Breast epithelium (tissue), 4 donors: ENCODE measurements at places on chromosomes 3 and 15. TPM values are rescaled to one million over a fixed set of nuclear protein-coding genes. Genes with fewer than 3 reads are reported as not detected.

Gene CD200
- total RNA-seq: 17.0 TPM

GRCh38 chr3:171704814-171705213, 105.5 kb downstream of the PLD1 start:
- H3K4me1 ChIP-seq: no peaks in the 10 kb centered on the region
- no peak overlapping the region for H3K4me3 ChIP-seq
- H3K27me3 ChIP-seq: no peaks in the 10 kb centered on the region
- no peaks in the 10 kb centered on the region for H3K36me3 ChIP-seq
- no peak overlapping the region for H3K27ac ChIP-seq

Gene UCN2
- not detected for total RNA-seq

Gene SCN5A
- under 0.01 TPM for total RNA-seq

- H3K4me1 ChIP-seq: no peaks in the 10 kb centered on the region
- H3K36me3 ChIP-seq: no peaks in the 10 kb centered on the region
- no peak for DNase-seq
- no peaks in the 10 kb centered on the region for H3K27me3 ChIP-seq
These were observed 42.3 kb upstream of the FXR1 start for GRCh38 chr3:180870008-180870699.

DNA sequence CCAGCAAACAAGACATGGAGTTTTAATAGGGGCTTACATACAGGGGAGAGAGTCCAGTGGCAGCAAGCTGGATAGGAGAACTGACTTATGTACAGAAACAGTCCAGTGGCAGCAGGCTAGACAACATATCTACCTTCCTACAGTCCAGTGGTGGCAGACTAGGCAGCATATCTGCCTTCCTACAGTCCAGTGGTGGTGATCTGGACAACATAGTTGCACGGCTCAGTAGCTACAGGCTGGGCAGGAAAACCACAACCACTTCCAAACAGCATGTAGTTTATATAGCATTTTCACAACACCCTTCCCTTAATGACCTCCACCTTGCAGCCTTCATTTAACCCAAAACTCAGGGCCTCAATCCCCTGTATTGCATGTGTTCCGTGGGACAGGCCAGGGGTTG, 181.3 kb upstream of the EIF1B start:
- no peaks in the 10 kb centered on the region for H3K36me3 ChIP-seq
- no peaks in the 10 kb centered on the region for H3K27me3 ChIP-seq
- H3K4me3 ChIP-seq: no peak overlapping the region
- no peak for DNase-seq

Gene TMEM108
- total RNA-seq: 0.48 TPM

DNA sequence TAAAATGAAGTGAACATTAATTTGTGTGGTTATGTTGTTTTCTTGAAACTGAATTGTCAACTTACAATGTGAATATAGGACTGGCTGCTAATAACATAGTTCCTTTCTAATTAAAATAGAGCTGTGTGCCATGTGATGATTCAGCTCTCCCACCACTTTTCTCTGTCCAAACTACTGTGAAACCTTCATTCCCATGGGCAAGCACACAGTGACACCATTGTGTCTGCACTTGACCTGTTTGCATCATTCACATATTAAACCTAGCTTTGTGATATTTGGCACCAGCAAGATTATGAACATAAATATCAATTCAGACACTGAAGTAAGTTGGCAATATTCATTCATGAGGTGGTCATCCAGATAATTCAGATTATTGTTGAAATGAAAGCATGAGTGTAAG, 78.8 kb upstream of the TCF12 start:
- H3K36me3 ChIP-seq: no peaks in the 10 kb centered on the region
- H3K27me3 ChIP-seq: no peaks in the 10 kb centered on the region
- DNase-seq: no peak
- no peaks in the 10 kb centered on the region for H3K4me1 ChIP-seq

DNA sequence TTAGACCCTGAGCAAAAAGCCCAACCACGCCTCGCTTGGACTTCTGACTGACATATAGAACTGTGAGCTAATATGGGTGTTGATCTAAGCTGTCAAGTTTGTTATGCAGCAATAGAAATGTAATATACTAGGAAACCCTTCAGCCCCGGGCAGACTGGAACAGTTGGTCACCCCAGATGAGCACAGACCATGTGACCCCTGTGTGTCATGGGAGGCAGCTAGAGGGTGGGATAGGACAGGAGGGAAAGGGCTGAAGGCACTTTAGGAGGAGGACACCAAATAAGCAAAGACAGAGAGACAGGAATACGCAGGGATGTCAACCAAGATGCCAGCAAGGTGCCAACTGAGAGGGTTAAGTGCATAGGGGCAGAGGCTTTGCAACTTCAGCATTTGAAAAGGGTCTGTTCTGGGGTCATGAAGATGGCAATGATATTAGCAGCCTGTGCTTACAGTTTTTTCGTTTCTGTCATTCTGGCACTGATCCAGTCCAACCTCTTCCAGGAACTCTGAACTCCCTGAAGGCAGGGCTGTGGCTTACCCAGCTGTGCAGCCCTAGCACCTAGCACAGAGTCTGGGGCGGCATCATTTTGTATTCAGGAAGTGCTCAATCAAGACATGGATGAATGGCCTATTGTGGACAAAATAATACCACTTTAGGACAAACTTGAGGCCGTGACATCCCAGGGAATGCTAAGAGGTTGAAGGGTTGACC, 51.4 kb downstream of the HES1 start:
- H3K4me3 ChIP-seq: no peak overlapping the region

Gene GASK1A
- 20.5 TPM for total RNA-seq

Gene PTH1R
- total RNA-seq: 13.4 TPM

Gene ITPKA
- total RNA-seq: not detected

DNA sequence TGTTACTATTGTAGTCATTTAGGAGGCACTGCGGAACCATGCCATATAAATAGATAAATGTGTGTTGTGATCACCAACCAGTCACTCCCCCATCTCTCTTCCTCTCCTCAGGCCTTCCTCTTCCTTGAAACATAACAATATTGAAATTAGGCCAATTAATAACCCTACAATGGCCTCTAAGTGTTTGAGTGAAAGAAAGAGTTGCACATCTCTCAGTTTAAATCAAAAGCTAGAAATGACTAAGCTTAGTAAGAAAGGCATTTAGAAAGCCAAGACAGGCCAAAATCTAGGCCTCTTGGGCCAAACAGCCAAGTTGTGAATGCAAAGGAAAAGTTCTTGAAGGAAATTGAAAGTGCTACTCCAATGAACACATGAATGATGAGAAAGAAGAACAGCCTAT, 8.1 kb upstream of the DNASE1L3 start:
- H3K27ac ChIP-seq: no peak overlapping the region
- DNase-seq: no peak
- H3K4me1 ChIP-seq: no peaks in the 10 kb centered on the region
- H3K4me3 ChIP-seq: no peak overlapping the region
- H3K27me3 ChIP-seq: no peaks in the 10 kb centered on the region
- no peaks in the 10 kb centered on the region for H3K36me3 ChIP-seq

Gene NR2E3
- total RNA-seq: 2.9 TPM

- H3K27me3 ChIP-seq: no peaks in the 10 kb centered on the region
- no peaks in the 10 kb centered on the region for H3K4me1 ChIP-seq
- no peak for DNase-seq
- no peak overlapping the region for H3K27ac ChIP-seq
- no peaks in the 10 kb centered on the region for H3K36me3 ChIP-seq
These were observed 140.2 kb downstream of the GBE1 start for GRCh38 chr3:81621277-81621676.

Gene XIRP1
- not detected for total RNA-seq

GRCh38 chr3:71346061-71346460, 237.5 kb downstream of the FOXP1 start:
- DNase-seq: no peak
- H3K27ac ChIP-seq: no peak overlapping the region
- no peak overlapping the region for H3K4me3 ChIP-seq
- H3K4me1 ChIP-seq: no peaks in the 10 kb centered on the region
- H3K27me3 ChIP-seq: no peaks in the 10 kb centered on the region

Gene ST3GAL6
- total RNA-seq: 22.1 TPM

Gene THAP10
- 1.8 TPM for total RNA-seq

DNA sequence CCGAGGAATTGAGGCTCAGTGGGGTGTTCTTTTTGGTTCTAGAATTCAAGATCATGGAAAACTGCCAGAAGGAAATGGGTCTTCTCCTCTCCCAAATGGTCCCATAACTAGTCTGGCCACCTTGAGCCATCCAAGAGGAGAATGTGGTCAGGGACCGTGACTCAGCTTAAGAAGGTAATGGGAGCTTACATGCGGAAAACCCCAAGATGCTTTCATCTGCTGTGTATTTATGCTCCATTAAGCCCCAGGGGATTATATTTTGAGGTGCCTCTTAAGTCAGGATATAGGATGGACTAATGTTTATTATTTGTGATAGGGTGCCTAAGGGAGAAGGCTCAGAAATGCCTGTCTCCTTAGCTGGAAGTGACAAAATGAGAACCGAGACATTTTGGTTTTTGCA, 39.2 kb upstream of the DLG1 start:
- no peak overlapping the region for H3K27ac ChIP-seq
- no peaks in the 10 kb centered on the region for H3K36me3 ChIP-seq
- DNase-seq: no peak

Gene EPHB3
- total RNA-seq: 7.9 TPM

Gene SV2B
- 4.9 TPM for total RNA-seq

DNA sequence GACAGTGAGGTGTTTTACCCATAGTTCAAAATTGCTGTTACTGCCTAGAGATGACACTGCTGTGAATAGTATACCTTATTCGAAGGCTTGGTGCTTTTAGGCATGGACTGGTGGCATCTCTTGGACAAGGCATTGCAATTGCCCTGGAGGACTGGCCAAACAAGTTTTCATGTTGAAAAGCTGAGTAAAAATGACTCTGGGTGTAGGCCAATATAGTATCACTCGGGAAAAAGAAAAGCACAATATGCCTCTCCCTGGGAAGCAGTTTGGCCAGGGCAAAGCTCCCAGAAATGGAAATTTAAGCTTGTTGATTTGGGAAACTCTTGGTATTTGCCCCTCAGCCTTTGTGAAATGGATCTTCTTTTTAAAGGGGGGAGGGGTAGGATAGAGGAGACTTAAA, 54.8 kb downstream of the ZNF609 start:
- no peaks in the 10 kb centered on the region for H3K36me3 ChIP-seq
- H3K27me3 ChIP-seq: no peaks in the 10 kb centered on the region
- DNase-seq: no peak
- H3K4me3 ChIP-seq: no peak overlapping the region
- peaks cover 8% of the 10 kb centered on the region for H3K4me1 ChIP-seq

DNA sequence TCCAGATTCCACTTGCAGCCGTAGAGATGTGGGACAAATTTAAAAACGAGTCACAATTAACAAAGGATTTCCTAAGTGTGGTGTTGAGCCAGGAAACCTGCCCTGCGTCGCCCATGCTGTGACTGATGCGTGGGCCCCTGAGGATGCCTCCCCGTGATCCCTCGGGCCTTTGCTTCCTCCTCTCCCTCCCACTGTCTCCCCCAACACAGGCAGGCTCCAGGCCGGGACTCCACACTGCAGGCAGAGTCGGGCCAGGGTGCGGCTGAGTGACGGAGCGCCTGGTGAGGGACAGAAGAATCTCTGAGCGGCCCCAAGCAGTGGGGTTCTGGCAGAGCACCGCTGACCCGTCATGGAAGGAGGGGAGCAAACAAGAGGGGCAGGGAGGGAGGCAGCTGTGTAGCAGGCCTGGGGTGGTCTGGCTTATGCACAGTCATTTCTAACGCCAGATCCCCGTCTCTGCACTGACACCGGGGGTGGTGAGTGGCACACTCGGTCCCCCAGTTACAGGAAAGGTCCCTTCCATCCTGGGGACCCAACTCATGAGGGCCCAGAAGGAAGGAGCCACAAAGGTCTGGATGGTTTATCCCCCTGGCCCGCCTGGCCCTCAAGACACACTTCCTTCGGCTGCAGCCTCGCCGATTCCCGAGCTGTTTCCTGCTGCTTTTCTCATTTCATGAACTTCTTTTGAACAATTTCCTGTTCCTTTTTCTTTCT, 91.0 kb downstream of the XXYLT1 start:
- H3K4me3 ChIP-seq: no peak overlapping the region
- H3K4me1 ChIP-seq: no peaks in the 10 kb centered on the region
- DNase-seq: no peak
- H3K27ac ChIP-seq: peak overlapping the region; percentile 66
- H3K36me3 ChIP-seq: no peaks in the 10 kb centered on the region
- no peaks in the 10 kb centered on the region for H3K27me3 ChIP-seq

DNA sequence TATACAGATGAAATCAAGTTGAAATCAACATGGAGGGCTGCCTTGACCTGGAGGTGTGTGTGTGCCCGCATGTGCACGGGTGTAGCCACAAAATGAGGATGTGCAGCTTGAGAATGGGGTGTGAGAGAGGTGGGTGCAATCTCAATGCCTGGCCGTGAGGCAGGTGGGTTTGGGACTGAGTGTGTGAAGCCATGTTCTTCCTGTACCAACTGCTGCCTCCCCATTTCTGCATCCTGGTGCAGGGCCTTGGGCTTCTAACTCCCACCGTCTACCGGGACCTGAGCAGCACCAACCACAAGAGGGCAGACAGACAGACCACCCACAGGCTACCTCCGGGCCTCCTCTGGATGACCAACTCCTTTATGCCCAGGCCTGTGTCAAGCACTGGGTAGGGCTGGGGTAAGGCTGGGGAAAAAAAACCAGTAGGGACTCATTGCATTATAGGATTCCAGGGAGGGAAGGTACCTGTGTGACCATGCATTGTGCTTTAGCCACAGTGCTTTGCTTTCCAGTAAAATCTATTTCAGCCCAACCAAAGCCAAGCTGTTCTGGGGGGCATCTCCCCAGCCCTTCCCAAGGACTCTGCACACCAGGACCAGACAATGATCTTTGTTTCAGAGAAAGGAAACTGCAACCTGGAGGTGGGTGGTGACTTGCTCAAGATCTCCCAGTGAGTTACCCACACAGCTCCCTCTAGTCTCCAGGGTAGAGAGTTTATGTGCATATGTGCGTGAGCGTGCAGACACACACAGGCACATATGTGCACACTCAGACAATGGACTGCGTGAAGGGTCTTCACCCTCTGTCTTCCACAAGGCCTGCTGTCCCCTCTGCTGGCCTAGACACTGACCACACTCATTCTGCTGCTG, 162.2 kb upstream of the TLE3 start:
- no peak overlapping the region for H3K4me3 ChIP-seq
- DNase-seq: no peak
- no peaks in the 10 kb centered on the region for H3K27me3 ChIP-seq
- peaks cover 11% of the 10 kb centered on the region for H3K4me1 ChIP-seq
- no peak overlapping the region for H3K27ac ChIP-seq
- H3K36me3 ChIP-seq: no peaks in the 10 kb centered on the region

Gene GPR62
- total RNA-seq: not detected

Gene RPL39L
- total RNA-seq: 15.4 TPM

Gene PRTG
- 11.6 TPM for total RNA-seq

Gene MFSD1
- total RNA-seq: 134 TPM

GRCh38 chr15:96355568-96356187, 25.2 kb downstream of the NR2F2 start:
- H3K4me3 ChIP-seq: no peak overlapping the region
- no peak for DNase-seq
- H3K27ac ChIP-seq: peak overlapping the region; percentile 84
- peaks cover 4% of the 10 kb centered on the region for H3K4me1 ChIP-seq
- no peaks in the 10 kb centered on the region for H3K36me3 ChIP-seq
- peaks cover 43% of the 10 kb centered on the region for H3K27me3 ChIP-seq
